ENCODE measurements at places on chromosomes 2 and 18. TPM values are rescaled to one million over a fixed set of nuclear protein-coding genes. Genes with fewer than 3 reads are reported as not detected.

GRCh38 chr2:71796174-71796593 lies 342.8 kb downstream of the DYSF start:
- no peaks in the 10 kb centered on the region for H3K36me3 ChIP-seq
- H3K27me3 ChIP-seq: peaks cover 17% of the 10 kb centered on the region
- no peak for DNase-seq
- no peak overlapping the region for H3K27ac ChIP-seq
- no peaks in the 10 kb centered on the region for H3K4me1 ChIP-seq

- no peak for DNase-seq
- no peaks in the 10 kb centered on the region for H3K4me1 ChIP-seq
- no peak overlapping the region for H3K4me3 ChIP-seq
- no peak overlapping the region for H3K27ac ChIP-seq
- H3K27me3 ChIP-seq: no peaks in the 10 kb centered on the region
Measured at GRCh38 chr18:60675801-60676200, 303.2 kb upstream of the MC4R start.

The SULT1C4 gene
- 0.31 TPM for total RNA-seq

DNA sequence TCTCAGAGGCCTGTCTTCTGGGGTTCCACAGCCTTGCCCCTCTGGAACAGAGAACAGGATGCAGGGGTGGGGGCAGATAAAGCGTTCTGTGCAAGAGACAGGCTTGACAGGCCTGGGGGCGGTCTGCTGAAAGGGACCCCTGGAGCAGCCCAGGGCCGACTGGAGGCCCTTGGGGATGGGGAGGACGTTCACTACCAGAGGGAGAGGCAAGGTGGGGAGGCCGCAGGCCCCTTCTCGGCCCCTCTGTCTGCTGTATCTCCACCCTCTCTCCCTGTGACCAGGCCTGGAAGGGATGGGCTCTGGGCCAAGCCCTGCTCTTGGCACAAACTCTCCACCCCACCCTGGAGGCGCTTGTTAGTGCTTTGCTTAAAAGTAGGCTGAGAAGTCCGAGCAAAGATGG lies 27.3 kb upstream of the INHBB start:
- H3K4me1 ChIP-seq: peaks cover 11% of the 10 kb centered on the region
- H3K27ac ChIP-seq: no peak overlapping the region
- peaks cover 10% of the 10 kb centered on the region for H3K27me3 ChIP-seq

- H3K27me3 ChIP-seq: peaks cover 16% of the 10 kb centered on the region
- H3K4me3 ChIP-seq: no peak overlapping the region
- DNase-seq: no peak
- no peak overlapping the region for H3K27ac ChIP-seq
- peaks cover 9% of the 10 kb centered on the region for H3K4me1 ChIP-seq
Measured at GRCh38 chr2:38266382-38267061, 110.6 kb downstream of the ATL2 start.

- DNase-seq: no peak
- no peaks in the 10 kb centered on the region for H3K27me3 ChIP-seq
- no peaks in the 10 kb centered on the region for H3K4me1 ChIP-seq
- H3K4me3 ChIP-seq: no peak overlapping the region
- H3K27ac ChIP-seq: no peak overlapping the region
Measured at GRCh38 chr2:128949360-128949759, 630.7 kb upstream of the HS6ST1 start.

The RAB6D gene
- total RNA-seq: not detected
